ENCODE measurements at places on chromosomes 4 and X. TPM values are rescaled to one million over a fixed set of nuclear protein-coding genes. Genes with fewer than 3 reads are reported as not detected.

Gene SMC1A
- 47.2 TPM for total RNA-seq

Gene CCDC158
- total RNA-seq, result not detected

Gene HSFX2
- total RNA-seq, result not detected

Gene ESX1
- total RNA-seq, result not detected

Gene SRP72
- 67.7 TPM for total RNA-seq

Gene SYTL4
- 3.0 TPM for total RNA-seq

Gene ADAM29
- total RNA-seq, result not detected

Gene PRPS2
- 38.9 TPM for total RNA-seq

Gene MAP9
- total RNA-seq, result 5.2 TPM

Gene RAB40A
- not detected for total RNA-seq

Gene AMMECR1
- total RNA-seq, result 7.7 TPM
